ENCODE measurements at places on chromosomes 7 and 10.

DNA sequence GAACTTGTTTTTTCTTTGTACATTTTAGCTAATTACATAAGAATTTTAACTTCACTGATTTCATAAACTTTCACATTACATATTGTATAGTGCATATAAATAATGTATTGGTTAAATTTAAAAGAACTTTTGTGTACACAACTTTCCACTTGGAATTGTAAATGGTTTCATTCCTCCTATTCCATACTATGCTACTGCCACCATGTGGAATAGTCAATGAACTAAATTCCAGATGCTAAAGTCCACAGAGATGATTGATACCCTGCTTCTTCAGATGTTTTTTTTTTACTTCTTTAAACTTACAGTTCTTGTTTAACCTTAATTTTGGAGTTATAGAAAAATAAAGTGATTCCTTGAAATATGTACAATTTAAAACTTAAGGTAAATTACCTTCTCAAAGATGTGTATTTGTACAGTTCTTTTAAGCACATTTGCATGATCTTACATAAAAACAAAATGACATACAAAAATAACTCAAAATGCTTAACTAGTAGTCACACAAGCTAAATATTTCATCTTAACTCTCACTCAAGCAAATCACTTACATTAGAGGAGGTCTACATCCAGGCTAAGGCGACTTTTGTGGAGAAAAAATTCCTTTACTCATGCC is 247.6 kb upstream of the HGF start:
- DNase-seq = peak; percentile 78

GRCh38 chr7:106126170-106126938 is 14.2 kb upstream of the SYPL1 start:
- peak; percentile 44 for DNase-seq

DNA sequence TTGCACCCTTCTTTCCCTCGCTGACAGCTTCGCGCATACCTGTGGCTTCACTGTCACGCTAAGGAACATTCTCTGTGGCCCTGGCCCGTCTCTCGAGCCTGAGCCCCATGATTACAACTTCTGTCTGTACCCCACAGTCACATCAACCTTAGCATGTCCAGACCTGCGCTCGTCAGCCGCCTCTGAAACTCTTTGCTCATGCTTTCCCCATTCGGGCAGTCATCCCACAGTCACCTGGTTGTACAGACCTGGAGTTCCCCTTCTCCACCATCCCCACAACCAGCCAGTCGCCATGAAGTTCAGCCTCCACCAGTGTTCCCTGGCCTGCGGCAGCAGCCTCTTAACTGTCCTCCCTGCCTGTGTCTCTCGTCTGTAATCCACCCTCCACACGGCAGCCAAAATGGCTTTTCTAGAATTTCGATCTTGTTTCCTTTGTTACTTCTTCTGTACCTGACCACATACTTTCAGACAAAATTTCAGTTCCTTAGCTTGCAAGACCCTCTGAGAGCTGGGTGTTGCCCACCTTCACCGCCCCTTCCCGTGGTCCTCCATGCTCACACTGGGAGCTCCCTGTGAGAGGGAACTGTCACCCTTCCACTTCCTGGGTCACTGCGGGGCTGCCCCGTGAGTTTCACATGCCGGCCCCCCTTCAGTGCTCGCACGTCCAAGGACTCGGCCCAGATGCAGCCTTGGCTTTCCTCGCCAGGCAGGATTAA is 229.2 kb downstream of the CELF2 start:
- no peak for DNase-seq

GRCh38 chr10:101839416-101840063 is 4.1 kb downstream of the KCNIP2 start:
- DNase-seq = no peak

DNA sequence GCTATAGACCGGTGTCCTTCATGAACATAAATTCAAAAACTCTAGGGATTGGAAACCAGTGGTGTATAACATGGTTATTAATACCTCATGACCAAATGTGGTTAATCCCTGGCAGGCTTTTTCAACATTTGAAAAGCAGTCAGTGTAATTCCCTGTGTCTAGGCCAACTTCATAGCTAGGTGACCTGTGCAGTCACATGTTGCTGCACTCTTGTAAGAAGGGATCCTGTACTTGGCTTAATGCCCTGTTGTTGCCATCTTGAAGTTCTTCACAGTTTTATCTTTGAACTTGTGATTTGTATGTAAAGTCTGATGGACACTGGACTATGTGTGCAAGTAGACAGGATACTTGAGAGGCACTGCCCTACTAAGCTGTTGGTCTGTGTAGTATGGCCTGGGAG is 39.7 kb downstream of the ZNF33A start:
- DNase-seq = peak; percentile 12

DNA sequence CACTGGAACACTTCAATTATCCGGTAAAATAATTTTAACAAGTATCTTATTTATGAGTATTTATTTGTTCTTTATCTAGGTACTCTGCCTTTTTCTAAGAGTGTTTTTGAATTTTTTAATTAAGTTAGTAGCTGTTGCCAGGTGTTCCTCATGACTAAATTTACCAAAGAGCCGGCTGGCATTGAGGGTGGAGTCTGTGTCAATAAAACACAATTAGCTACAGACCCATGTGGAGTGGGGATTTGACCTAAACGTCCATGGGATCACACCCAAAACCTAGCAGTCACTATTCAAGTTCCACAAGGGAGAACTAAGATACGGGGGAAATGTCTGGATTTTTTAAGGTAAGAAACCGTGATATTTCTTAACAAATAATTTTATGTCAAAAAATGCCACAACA is 9.8 kb downstream of the SLC16A12 start:
- DNase-seq = no peak

- no peak for DNase-seq
These were observed 121.2 kb downstream of the WDFY4 start for GRCh38 chr10:48805848-48806247.

GRCh38 chr7:15459018-15459615 is 102.7 kb downstream of the AGMO start:
- peak; percentile 28 for DNase-seq

- DNase-seq = no peak
These were observed 183.9 kb upstream of the MBL2 start for GRCh38 chr10:52956461-52956860.

DNA sequence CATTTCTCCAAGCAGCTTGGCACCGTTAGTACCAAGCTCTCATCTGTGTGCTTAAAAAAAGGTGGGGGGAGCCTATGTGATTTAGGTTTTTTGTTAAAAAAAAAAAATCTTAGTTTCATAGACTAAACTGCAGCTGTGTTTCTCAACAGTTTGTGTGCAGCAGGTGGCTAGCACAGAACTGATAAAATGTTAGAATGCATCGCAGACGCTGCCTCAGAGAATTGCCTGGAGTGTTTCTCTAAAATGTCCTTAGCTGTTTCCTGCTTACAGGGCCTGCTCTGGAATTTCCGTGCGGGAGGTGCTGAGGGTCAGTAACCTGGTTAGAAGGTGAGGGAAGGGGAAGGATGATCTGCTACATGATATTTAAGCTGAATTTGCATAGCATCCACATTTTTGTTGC is 268.9 kb downstream of the PLXDC2 start:
- no peak for DNase-seq

DNA sequence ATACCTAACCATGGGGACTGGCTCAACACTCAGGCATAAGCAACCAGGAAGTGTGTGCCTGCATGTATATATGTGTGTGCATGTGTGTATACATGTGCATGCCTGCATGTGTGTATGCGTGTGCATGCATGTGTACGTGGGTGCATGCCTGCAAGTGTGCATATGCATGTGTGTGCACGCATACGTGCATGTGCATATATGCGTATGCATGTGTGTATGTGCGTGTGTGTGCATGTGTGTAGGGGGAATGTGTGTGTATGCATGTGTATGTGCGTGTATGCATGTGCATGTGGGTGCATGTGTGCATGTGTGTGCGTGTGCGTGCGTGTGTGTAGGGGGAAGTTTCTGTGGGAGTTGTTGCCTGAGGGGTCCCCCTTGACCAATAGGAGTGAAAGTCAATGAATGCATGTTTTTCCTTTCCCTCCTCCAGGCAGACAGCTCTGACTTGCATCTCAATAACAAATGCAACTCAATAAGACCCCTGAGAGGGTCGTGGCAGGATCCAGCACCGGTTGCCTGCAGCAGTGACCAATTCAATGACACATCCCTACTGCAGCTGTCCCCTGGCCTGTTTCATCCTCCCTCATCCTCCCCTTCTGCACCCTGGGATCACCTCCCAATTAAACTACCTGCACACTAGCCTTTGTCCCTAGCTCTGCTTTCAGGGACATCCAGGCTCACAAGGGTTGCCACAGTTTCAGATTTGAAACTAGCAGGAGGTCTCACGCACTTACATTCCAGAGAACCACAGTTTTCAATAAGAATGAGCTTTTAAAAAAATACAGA is 27.0 kb upstream of the FZD8 start:
- DNase-seq = no peak

GRCh38 chr10:1807924-1808323 is 70.6 kb upstream of the ADARB2 start:
- no peak for DNase-seq

DNA sequence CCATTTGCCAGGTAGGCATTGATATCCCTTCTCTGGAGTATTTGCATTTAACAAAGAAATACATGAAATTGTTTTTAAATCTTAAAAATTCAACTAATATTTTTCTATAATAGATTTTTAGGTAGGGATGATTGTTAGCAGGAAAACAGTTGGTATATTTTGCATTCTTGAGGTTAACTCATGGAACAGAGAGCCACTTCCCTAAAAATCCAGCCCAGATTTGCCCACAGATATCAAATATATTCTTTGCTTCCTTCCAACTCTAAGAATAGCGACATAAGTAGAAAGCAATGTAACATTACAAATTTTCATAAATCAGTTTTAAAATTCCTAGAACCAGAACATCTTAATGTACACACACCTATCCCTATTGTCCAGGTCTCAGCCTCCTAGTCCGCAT is 45.0 kb upstream of the ANLN start:
- DNase-seq = no peak

- no peak for DNase-seq
These were observed 6.7 kb downstream of the PCLO start for GRCh38 chr7:83156006-83156405.

- no peak for DNase-seq
These were observed 109.3 kb downstream of the CPEB3 start for GRCh38 chr10:92181575-92181974.

GRCh38 chr10:50224330-50224952 is 26.9 kb downstream of the ASAH2 start:
- DNase-seq = peak; percentile 64

GRCh38 chr10:90089719-90090118 is 388.3 kb downstream of the KIF20B start:
- DNase-seq = no peak

- DNase-seq = no peak
These were observed 372.6 kb downstream of the GPR158 start for GRCh38 chr10:25547382-25547781.

GRCh38 chr10:94102436-94102835 is 108.7 kb downstream of the PLCE1 start:
- DNase-seq = no peak

- DNase-seq = no peak
These were observed 4.6 kb downstream of the MARVELD1 start for GRCh38 chr10:97718178-97718577.

GRCh38 chr7:22697876-22698606 is 29.0 kb upstream of the IL6 start:
- no peak for DNase-seq

GRCh38 chr10:114653926-114654325 is 4.1 kb downstream of the ABLIM1 start:
- no peak for DNase-seq

DNA sequence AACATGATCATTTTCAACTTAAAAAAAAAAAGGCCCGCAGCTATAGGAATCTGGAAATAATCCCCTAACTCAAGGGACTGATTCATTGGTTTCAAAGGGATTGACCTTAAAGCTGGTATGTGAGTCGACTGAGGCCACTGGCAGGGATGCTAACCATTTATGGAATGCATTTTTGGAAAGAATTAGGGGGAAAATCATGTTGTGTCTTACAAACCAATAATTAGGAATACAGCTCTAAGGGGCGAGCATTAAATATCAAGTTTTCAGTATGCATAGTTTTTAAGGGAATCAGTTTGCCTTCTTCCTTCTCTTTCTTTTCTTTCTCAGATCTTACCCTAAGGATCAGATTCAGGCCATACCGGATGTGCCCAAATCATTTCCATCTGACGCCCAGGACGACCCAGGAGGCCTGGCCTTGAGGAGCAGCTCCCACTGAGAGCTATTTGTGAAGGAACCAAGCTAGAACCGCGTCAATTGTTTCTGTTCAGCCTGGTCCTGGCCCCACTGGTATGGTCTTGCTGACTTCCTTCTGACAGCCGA is 48.7 kb downstream of the BPGM start:
- peak; percentile 73 for DNase-seq

DNA sequence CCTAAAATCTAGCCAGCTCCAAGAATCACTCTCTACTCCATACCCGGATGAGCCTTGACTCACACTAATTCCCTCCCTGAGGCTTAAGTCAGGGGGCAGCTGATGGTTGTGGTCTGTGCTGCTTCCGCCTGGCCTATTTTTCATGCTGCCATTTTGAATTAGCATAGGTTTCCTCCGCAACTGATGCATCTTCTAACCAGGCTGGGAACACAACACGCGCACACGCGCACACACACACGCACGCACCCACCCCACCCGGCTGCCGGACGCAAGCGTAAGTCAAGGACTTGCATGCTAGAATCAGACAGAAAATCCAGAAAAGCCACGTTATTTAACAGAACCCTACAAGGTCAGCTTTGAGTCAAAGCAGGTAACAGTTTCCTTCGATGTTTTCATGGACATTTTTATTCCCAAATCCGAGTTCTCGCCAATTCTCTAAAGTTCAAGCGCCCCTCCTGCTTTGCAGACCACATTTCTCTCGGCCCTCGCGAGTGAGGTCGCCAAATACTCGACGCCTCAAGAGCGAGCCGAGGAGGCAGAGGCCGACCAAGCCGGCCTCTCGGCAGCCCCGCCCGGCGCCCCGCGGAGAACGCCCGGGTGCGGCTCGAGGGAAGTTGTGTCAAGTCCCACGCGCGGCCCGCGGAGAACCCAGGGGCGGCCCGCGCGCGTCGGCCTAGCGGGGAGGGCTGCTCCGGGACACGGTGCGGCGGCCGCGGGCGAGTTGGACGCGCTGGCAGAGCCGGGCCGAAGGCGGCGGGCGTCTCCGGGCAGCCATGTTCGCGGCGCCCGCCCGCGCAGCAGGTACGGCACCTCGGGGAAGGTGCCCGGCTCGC is 961 bp downstream of the SCRN1 start:
- DNase-seq = peak; percentile 76

- DNase-seq = peak; percentile 58
These were observed 177.6 kb downstream of the PARD3 start for GRCh38 chr10:34637418-34637911.

All from fibroblast of the aortic adventitia (primary cell).